ENCODE measurements at places on chromosomes 6 and 20.
A peak's percentile ranks its signal among the peaks of the same experiment; 100 is the strongest.

DNA sequence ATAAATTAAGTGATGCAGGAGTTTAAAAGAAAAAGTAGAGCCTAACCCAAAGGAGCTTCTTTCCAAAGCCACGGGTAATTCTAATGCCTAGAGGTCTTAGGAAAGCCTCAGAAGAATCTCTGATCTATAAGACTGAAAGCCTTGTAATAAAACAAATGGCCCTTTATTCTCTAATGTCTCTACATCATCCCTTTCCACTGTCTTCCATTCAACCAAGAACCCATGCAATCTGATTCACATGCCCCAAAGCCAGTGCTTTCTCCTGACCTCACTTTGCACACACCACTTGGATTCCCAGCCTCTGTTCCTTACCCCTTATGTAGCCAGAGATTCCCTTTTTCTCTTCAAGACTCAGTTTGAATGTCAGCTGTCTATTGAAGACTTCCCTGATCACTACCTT lies 252.9 kb upstream of the NRSN1 start:
- DNase-seq = no peak

- no peak for DNase-seq
Measured at GRCh38 chr20:58524814-58525213, 9.6 kb upstream of the APCDD1L start.

- DNase-seq = no peak
Measured at GRCh38 chr6:96032661-96033060, 16.9 kb downstream of the FUT9 start.

DNA sequence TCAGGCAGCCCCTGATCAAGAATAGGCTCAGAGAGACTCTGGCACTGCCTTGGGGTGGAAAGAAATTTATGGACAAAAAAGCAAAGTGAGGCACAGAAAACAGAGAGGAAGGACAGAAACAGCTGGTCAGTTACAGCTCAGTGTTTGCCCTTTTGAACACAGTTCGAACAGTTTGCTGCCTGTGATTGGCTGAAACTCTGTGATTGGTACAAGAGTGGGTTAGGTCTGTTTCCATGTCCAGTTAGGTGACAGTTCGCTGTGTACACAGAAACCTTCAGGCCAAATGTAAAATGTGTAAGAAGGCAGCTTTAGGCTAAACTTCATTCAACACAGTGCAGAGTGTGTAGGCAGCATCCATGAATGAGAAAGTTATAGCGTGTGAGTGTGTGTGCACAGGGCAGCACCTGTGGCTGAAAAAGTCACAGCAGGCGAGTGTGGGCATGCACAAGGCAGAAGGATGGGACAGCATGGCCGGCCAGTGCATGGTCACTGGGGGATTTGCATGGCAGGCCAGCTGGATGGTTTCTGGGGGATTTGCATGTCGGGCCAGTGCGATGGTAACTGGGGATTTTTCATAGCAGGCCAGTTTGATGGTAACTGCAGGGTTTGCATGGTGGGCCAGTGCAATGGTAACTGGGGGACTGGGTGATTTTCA lies 75.4 kb upstream of the FRMD1 start:
- DNase-seq = no peak

DNA sequence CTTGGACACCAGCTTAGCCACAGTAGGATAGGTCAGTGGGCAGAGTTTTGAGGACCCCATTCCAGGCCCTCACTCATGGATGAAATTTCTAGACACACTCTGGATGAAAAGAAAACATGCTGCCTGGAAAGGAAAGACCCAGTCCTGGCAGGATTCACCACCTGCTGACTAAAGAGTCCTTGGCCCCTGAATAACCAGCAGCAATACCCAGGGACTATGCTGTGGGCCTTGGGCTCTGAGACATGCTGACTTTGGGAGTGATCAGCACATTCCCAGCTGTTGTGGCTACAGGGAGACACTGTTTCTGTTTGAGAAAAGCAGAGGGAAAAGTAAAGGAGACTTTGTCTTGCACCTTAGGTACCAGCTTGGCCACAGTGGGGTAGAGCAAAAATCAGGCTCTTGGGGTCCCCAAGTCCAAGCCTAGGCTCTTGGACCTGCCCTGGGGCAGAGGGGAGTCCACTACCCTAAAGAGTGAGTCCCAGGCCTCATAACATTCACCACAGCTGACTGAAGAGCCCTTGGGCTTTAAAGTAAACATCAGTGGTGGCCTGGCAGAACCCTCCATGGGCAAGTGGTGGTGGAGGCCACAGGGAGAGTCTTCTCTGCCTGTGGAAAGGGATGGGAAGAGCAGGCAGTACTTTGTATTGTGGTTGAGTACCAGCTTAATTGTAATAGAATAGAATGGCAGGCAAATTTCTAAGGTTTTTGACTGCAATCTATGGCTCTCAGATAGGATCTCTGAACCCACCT lies 516.8 kb downstream of the BCKDHB start:
- no peak for DNase-seq

GRCh38 chr20:63592661-63593060 lies 18.6 kb upstream of the HELZ2 start:
- DNase-seq = no peak

GRCh38 chr6:149093643-149094042 lies 223.9 kb upstream of the TAB2 start:
- no peak for DNase-seq

DNA sequence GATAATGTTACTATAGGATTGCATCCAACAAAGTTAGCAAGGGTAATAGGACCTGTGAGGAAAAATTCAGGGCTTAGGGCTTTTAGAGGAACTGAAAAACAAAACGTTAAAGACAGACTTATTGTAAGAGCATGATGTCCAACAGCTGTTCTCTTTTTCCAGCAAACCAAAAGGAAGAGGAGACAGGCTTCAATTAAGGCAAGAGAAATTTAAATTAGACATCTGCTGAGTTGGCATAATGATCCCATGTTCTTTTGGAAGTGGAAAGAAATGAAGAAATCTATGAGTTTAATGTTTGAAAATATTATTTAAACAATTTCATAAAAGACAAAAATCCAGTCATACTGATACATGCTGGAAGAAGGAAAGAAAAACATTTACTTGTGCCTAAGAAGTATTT lies 95.7 kb upstream of the HMGCLL1 start:
- no peak for DNase-seq

DNA sequence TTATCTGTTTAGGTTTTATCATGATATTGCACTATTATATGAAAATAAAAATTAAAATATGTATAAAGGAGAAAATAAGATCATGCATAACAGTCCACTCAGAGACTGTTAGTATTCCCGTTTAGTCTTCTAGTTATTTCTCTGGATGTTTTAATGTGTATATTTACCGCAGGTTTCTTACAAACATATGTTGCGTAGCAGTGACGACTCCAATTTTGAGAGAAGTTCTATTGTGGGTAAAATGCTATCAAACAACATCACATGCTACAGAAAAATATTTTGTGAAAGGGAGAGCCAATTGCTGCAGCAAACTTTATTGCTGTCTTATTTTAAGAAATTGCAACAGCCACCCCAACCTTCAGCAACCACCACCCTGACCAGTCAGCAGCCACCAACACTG lies 72.4 kb upstream of the NXT1 start:
- no peak for DNase-seq

DNA sequence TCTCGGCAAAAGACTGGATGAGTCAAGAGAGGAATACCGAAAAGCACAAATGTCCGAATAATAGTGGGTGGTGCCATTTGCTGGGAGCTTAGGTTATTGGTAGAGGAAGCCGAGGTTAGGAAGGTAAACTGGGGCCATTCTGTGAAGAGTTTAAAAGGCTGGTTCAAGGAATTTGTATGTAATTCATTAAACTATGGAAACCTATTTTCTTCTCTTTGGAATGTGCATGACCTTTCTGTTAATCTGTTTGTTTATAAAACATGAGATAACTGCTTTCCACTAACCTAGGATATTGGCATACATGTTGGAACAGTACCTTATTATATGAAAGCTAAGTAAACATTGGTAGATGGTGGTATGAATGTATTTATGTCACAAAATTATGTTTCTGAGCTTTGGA lies 71.8 kb downstream of the LCA5 start:
- DNase-seq = no peak

- DNase-seq = no peak
Measured at GRCh38 chr6:56807326-56807988, 147.4 kb upstream of the BEND6 start.

DNA sequence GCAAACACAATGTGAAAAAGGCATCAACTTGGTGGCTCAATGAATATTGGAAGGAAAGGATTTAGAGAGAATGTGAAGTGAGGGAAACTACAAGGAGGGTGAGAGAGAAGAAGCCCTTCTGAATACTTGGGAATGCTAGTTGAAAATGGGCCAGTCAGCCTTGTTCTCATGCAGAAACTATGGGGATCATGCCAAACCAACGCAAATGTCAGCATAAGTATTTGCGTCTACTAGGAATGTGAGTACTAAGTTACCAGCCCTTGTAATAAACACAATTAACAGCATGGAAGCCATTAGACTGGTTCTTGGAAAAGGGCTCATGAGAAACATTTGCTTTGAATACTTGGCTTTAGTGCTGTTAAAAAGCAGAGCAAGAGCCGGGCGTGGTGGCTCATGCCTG lies 54.9 kb upstream of the AIG1 start:
- no peak for DNase-seq

GRCh38 chr6:139303185-139303584 lies 11.4 kb upstream of the TXLNB start:
- no peak for DNase-seq

DNA sequence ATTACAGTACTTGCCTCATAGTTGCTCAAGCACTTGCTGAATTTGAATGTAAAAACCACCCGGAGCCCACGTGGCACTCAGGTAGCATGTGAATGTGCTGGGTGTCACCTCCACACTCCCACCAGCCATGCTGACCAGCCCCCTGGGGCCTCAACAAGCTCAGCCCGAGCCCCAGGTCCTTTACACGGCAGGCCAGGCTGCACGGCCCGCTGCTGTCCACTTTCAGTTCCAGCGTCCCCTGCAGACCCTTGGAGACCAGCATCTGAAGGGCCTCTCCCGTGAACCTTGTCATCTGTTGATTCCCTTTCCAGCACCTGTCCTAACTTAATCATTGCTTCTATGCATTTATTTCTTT lies 33.3 kb upstream of the ZBP1 start:
- no peak for DNase-seq

DNA sequence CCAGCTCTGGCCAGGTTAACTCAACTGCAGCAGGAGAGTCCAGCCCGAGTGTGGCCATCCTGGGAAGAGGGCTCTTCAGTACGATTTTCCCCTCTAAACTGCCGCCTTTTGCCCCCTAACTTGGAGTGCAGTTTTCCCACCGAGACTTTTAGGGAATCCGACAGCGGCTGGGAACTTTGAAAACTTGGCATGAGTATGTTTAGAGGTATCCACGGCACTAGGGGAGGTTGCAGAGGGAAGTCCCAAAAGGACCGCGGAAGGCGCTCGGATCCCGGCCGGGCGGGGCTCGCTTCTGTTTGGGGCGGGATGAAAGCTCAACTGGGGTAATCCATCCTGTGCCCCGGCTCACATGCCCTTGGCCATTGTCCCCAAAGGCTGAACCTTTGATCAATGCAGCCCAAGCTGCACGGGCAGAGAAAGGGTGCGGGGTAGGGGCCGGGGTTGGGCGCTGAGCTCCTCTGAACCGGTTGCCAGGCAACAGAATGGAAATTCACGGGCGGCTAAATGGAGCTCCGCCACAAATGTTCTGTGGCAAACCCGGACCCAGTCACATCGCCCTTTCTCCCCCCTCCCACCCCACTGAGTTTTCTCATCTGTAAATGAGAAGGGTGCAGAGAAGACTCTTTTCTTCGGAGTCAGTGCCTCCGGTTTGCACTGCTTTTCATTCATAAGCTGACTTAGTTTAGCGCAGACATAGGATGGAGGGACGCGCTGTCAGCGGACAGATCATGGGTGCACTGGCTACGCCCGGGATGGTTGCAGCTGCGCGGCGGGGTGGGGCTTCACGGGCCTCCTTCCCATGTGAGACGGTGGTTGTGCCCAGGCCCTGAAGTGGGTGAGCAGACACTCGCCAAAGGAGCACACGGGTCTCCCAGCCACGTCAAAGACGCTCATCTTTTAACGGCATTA lies 2.3 kb downstream of the BMP6 start:
- peak; percentile 54 for DNase-seq

- no peak for DNase-seq
Measured at GRCh38 chr20:14197097-14197496, 140.3 kb downstream of the FLRT3 start.

DNA sequence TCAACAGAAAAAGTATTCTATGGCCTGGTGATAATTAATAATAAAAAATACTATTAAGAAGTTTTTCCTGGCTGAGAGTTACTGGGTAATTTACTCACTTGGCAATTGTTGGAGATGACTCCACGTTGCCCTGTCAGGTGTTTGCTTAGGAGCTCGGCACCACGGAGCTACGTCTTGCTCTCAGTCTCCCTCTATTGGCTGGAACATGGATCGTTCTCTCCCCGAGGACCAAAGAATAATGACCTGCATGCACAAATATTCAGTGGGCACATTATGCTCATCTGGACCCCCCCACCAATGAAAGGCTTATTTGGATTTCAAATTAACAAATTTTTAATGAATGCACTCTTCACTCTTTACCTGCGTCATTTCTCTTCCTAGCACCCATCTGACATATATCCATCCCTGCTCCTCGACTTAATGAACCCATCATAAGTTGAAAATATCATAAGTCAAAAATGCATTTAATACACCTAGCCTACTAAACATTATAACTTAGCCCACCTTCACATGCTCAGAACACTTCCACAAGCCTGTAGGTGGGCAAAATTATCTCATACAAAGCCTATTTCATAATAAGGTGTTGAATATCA lies 71.0 kb upstream of the CD83 start:
- DNase-seq = peak; percentile 62

DNA sequence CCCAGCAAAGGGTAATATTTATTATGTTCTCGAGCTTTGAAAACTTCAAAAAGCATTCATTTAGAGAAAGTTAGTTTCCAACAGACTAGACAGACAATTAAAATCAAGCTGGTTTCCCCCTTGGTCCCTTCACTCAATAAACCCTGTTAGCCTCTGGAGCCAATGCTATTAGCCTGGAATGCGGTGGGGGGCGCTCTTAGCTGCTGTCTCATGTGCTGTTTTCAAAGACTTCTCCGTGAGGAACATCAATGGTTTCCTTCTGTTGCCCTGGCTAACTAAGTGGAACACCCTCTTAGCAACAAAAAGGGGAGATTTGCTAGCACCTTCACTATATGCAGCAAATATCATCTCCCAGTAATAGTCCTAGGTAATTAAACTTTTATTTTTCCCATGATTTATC lies 86.4 kb downstream of the LY86 start:
- DNase-seq = no peak

GRCh38 chr20:19440660-19441527 lies 228.5 kb downstream of the SLC24A3 start:
- DNase-seq = no peak

DNA sequence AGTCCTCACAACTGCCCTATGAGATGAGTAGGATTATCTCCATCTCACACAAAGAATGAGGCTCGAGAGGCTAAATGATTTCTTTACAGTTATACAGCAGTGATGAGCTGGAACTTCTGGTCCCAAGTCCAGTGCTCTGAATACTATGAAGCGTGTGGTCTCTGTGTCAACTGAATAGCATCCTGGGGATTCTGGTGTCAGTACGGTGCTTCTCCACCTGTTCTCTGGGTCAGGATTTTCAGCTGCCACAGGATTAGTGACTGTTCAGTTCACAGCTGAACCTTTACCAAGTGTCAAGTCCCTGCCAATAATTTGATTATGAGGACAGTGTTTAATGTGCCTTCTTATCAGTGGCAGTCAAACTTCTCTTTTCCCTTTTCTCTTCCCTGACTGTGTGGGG lies 5.2 kb upstream of the MAFB start:
- no peak for DNase-seq

All from KBM-7 (cell line).